ENCODE measurements at places on chromosomes 1 and 21.

GRCh38 chr1:15902882-15903281, 55.4 kb downstream of the SPEN start:
- DNase-seq, result no peak

GRCh38 chr1:234500269-234500668, 21.3 kb upstream of the TARBP1 start:
- DNase-seq, result peak; percentile 76

DNA sequence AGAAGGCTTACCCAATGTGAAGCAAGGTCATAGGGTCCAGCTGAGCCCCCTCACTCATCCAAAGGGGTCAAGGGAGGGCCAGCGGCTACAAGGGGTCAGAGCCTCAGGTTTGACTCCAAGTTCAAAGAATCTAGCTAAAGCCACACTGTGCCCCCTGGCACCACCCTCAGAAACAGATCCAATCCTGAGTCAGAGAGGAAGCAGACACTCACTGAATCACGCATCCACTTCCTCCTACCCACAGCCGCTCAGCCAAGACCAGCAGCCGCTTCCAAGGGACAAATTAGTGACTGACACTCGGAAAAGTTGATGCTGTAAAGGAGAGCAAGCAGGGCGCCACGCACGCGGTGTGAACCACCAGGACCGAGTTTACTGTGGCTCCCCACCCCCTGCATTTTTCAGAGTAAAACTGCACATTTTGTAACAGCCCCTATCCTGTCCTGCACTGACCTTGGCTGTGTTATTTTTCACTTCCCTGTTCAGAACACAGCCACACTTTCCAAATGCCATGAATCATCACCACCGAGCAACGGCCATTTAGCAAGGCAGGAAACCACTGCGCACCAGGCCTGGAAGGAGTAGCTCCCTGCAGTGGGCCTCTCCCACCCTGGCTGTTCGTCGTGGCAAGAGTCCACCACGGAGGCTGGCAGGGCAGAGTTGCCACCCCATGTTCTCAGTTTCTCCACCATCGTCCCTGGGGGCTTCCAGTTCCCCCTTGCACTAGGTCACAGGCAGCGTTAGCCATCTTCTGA, 147.8 kb downstream of the TOMM20 start:
- peak; percentile 91 for DNase-seq

DNA sequence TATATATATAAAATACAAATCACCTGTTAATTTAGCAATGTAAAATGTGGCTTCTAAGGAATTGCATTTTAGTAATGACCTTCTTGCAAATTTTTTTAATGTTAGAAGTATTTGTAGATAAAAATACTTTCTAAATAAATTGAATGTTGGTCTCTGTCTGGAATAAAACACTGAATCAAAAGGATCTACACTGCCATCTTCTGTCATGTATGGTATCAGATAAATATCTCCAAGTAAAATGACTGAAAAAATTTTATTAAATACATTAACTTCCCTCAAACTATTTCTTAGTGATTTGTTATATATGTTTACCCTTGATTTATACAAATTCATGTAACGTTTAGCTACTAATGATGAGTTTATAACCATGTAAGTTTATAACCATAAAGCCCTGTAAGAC, 2029.3 kb downstream of the MRPL39 start:
- DNase-seq, result no peak

DNA sequence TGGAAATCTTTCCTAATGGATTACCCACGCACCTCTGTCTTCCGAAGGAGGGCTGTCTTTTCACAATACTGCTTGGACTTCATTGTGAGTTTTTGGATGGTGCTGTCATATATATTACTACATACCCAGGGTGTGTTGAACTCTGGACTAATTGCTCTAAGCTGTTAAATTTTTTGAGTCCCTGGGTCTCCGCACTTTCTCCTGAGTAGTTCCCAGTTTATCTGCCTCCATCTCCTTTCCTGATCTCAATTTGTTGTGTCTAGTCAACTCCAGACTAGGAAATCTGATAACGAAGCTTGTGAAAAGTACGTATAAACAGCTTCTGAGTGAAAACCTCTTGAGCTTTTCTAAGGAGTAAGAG, 211.1 kb downstream of the ROR1 start:
- DNase-seq, result no peak

- DNase-seq, result no peak
Measured at GRCh38 chr1:9425859-9426258, 113.4 kb upstream of the SLC25A33 start.

- DNase-seq, result no peak
Measured at GRCh38 chr1:50405814-50406213, 17.4 kb downstream of the DMRTA2 start.

DNA sequence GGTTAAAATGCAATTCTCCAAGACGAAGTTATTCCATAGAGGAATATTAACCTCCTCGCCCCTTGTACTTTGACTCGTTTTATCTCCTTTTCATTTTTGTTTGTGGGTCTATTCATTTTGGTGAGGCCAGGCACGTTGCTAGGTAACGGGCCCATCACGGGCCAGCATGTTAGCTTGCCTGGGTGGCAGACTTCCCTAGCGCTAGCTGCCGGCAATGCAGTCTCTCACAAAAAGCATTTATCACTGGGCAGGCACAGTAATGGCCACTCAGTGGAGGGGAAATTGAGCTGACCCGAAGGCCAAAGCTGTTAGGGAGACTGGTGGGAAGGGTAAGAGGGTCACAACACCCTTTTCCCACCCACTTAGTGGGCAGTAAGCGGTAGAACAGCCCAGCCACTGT, 234.4 kb upstream of the FOXD3 start:
- no peak for DNase-seq

- DNase-seq, result no peak
Measured at GRCh38 chr1:58580186-58580585, 3.1 kb upstream of the TACSTD2 start.

DNA sequence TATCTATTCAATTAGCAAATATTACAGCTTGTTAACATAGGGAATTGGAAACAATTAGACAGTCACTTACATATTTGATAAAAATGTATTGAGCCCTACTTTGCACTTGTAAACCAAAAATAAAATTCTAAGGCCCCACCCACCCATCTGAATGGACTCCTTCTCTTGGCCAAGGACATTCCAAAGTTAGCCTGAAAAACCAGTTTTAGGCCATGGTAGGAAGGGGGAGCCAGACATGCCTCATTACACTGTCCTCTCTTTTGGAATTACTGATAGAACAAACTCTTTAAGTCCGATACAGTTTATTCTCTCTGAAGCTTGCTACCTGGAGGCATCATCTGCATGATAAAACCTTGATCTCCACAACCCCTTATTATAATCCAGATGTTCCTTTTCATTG, 28.0 kb upstream of the TSPAN2 start:
- no peak for DNase-seq

DNA sequence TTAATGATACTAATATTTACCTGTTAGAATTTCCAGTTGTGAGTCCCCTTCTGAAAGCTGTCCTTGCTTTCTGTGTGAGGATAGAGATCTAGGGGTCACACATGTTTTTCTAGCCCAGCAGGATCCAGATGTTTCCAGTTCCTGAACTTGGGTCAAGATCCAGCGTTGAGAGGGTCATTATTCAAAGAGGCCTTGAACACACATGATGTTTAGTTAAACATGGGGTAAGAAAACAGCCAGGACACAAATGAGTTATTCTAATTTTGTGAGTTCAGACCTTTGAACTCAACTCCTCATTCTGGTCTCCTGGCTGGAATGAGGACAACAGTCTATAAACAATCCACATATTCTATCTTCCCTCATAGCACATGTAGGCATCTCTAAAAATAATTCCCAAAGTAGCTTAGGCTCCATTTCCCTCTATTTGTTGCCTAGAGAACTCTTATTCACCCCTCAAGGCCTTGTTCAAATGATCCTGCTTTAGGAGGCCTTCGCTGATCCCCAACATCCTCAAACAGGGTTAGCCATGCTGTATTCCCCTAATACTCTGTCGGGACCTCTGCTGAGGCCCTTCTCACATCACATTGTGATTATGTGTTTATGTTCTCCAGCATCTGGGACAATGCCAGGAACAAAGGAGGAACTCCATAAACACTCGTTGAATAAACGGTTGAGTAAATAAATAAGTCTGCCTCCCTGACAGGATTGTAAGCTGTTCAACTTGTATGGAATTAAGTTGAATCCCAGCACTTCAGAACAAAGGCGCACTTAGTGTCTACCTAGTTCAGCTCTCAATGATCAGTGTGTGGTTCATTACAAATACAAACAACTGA, 15.0 kb upstream of the KCNN3 start:
- DNase-seq, result peak; percentile 13

DNA sequence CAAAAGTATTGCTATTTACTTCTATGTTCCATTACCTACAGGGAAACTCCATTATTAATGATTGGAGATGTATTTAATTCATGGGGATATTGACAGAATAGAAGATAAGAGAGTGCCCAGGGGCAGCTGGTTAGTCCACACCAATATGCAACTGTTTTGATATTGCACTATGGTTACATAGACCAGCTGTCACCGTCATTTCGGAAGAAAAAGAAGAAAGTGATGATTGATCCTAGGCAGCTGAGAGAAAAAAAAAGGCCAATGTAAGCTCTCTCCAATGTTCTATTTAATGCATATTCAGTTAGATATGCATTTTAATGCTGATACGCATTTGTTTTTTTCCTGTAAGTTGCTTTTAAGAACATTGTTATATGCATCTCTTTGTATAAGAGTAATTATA, 1367.2 kb downstream of the KCNT2 start:
- no peak for DNase-seq

GRCh38 chr1:152109998-152110294, 5.3 kb downstream of the TCHH start:
- no peak for DNase-seq

DNA sequence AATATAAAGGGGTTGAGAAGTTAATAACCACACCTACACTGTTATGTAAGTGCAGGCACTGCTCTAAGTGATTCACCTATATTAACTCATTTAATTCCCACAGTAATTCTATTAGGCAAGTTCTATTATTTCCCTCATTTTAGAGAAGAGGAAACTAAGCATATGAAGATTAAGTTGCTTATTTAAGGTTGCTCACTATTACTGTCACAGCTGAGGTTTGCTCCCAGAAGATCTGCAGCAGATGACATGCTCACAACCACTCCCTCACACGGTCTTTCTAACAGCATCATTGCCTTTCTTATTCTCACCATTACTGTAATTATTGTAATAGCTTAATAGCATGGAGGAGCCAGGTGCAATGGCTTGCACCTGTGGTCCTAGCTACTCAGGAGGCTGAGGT, 196.4 kb upstream of the GREM2 start:
- DNase-seq, result no peak

- peak; percentile 81 for DNase-seq
Measured at GRCh38 chr1:94925561-94926125, 1.3 kb downstream of the CNN3 start.

DNA sequence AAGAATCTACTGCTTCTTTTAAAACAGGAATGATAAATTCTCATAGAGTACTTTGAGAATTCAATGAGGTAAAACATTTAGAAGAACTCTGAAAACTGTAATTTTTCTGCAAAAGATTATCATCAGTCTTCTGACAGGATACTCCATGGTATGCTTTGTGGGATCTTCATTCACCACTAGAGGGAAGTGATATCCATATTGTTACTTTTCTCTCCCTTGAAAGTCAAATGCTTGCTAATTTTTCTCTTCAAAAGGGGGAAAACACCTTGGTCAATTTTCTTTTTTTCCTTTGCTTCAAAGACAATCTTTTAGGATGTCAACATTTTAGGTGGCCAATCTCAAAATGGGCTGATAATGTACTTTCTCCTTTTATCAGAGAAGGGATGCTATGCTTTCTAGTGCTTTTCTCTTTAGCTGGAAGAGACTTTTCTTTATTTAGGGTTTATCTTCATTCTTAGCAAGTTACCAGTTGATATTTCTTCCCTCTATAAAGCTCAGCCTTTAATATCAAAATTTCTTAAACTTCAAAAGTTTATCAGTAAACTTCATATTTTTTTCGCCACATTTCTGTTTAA, 95.5 kb downstream of the NEGR1 start:
- no peak for DNase-seq

DNA sequence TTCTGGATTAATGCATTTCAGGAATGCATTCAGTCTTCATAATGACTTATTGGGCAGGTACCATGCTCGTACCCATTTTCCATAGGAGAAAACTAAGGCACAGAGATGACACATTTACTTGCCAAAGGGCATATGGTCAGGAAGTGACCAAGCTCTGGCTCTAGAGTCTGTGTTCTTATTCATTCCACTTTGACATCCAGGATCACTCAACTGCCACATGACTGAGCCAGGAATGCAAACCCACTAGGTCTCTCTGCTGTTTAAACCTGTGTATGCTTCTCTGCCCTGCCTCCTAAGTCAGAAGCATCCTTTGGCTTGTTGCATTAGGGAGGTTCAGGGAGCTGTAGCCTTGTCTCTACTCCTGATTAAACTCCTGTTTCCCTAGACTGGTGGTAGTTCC, 7.5 kb downstream of the KAZN start:
- no peak for DNase-seq

DNA sequence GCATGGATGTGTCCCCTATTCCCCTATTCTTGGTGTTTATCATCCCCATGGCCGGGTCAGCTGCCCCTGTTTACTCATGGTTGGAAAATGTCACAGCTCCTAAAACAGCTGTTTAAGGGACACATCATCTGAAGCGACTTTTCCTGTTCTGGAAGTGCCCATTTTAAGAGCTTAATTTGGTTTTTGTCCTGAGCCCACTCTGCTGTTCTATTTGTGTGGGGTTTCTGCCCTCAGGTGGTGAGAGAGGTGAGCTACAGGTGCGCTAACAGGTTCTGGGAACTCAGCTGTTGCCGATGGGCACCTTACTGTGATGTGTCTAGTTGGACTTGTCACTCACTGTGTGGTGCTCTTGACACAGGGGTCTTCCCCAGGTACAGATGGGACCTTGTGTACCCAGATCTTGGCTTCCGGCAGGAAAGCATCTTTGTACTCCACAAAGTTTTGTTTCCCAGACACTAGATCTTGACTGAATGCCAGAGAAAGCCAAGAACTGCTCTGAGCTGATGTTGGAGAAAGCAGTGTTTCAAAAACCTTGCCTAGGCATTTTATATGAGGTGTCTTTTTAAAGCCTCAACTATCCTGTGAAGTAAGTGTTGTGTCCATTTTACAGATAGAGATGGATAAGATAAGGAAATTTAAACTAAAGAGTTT, 59.0 kb upstream of the CD1D start:
- no peak for DNase-seq

GRCh38 chr21:33642896-33643657, 776 bp downstream of the ITSN1 start:
- DNase-seq, result peak; percentile 70

DNA sequence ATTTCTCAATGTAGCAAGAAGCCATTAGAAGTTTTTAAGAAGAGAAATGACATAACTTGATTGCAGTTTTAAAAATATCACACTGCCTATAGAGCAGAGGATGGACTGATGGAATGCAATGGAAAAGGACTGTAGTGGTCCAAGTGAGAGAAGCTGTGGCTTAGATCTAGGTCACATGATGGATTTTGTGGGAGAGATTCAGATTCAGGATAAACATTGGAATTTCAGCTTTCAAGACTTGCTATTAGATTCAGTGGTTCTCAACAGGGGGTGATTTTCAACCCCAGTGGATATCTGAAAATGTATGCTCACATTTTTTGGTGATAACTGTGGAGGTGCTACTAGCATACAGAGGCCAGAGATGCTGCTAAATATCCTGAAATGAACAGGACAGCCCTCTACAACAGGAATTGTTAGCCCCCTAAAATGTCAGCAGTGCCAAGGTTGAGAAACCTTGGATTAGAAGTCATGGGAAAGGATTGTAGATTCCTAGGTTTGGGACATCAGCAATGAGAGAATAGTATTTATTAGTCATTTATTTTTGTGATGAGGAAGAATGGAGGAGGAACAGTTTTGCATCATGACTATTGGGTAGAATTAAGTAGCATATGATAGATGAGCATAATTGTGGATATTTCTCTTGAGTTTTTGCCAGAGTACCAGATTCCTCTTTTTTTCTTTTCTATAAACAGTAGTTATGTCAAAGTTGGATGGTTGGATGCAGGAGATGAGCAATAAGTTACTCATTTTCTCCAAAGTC, 30.1 kb upstream of the KCNK2 start:
- DNase-seq, result no peak
